ENCODE measurements at places on chromosomes 7 and 10.

- no peak overlapping the region for H3K27ac ChIP-seq
- H3K4me3 ChIP-seq = no peak overlapping the region
- H3K4me1 ChIP-seq = peaks cover 2% of the 10 kb centered on the region
- H3K27me3 ChIP-seq = no peaks in the 10 kb centered on the region
- H3K36me3 ChIP-seq = peaks cover 6% of the 10 kb centered on the region
- DNase-seq = no peak
These were observed 115.7 kb downstream of the TPK1 start for GRCh38 chr7:144720149-144720548.

GRCh38 chr10:93495654-93496321, 624 bp upstream of the CEP55 start:
- peak overlapping the region; percentile 84 for H3K27ac ChIP-seq
- peaks cover 7% of the 10 kb centered on the region for H3K27me3 ChIP-seq
- peaks cover 28% of the 10 kb centered on the region for H3K4me1 ChIP-seq

GRCh38 chr7:158805937-158806336, 23.4 kb downstream of the ESYT2 start:
- no peak overlapping the region for H3K27ac ChIP-seq
- no peak overlapping the region for H3K4me3 ChIP-seq
- H3K4me1 ChIP-seq = peaks cover 81% of the 10 kb centered on the region
- DNase-seq = no peak
- no peaks in the 10 kb centered on the region for H3K27me3 ChIP-seq

DNA sequence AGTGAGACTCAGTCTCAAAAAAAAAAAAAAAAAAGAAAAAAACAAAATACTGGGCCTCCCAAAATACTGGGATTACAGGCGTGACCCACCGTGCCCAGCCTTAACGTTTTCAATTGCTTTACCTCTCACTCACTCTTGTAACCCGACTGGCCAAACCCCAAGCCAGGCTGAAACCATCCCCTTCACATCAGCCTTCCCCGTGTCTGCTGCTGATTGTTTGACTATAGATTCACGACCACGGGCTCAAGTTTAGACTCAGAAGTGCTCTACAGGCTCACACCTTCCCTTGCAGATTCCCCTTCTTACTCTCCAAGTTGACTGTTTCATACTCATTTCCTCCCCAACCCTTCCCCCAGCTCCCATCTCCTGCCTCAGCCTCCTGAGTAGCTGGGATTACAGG, 22.3 kb downstream of the TYW1 start:
- no peak overlapping the region for H3K4me3 ChIP-seq
- H3K36me3 ChIP-seq = peaks cover 90% of the 10 kb centered on the region
- H3K27ac ChIP-seq = peak overlapping the region; percentile 66
- DNase-seq = no peak
- H3K4me1 ChIP-seq = peaks cover 7% of the 10 kb centered on the region
